ENCODE measurements at places on chromosomes 6 and 20.

DNA sequence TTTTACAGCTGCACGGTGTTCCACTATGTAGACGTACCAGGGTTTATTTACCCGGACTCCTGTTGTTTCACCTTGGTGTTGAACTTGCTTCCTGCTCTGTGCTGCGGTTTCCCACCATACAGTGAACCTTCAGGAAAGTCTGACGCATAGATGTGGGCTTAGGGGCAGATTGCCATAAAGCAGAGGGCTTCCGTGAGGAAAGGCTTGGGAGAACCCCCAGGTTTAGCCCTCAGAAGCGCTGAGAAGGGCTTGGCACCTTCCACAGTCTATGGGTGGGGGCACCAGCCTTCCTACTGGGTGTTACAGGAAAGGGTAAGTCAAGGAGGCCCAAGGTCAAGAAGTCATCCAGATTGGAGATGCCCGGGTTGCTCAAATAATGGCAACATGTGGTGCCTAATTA is 19.2 kb upstream of the MRPS18A start:
- no peak for DNase-seq

- no peak for DNase-seq
Observed at GRCh38 chr6:121652726-121653623, 217.5 kb downstream of the GJA1 start.

GRCh38 chr6:143744551-143745165 is 66.9 kb downstream of the PHACTR2 start:
- no peak for DNase-seq

GRCh38 chr20:45826381-45827019 is 612 bp downstream of the TNNC2 start:
- no peak for DNase-seq

- no peak for DNase-seq
Observed at GRCh38 chr20:19601126-19601810, 156.8 kb upstream of the RIN2 start.

GRCh38 chr6:68069921-68070710 is 565.0 kb upstream of the ADGRB3 start:
- no peak for DNase-seq

GRCh38 chr6:85354761-85355618 is 94.9 kb upstream of the NT5E start:
- no peak for DNase-seq

DNA sequence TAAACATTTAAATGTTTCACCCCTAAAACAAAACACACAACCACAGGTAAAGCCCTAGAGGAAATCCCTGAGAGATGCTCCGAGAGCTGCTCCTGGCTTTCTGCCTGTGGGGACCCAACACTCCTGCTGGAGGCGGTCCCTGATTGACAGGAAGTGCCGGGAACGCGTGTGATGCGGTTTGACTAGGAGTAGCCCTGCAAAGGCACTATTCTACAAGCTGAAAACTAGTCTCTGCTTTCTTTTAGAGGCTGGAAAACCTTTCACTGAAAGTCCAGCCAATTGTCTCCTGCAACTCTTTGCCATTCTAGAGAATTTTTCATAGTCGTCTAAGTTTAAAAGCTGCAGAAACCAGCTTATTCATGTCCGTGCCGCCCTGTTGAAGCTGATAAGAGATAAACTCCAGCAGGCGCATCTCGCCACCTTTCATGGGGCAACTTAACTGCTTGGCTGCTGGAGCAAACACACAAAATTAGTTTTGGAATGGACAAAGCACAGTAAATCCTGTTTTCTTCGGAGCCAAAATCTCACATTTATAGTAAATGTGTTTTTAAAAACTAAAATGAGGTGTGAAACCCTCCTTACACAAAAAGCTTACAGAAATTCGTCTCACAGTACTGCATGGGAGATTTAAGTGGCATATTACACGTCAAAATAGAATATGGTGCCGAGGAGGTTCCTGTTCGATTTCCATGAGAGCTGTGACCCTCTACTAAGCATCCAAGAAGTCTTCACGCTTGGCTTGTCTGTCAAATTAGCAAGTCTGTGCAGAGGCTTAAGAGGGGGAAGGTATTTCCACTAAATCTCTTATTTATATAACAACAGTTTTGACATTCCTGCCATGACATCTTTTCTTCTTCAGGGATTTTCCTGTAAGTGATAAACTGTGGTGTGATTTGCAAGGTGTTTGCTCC is 46.9 kb downstream of the DACT2 start:
- DNase-seq = no peak

GRCh38 chr6:64774881-64775280 is 932.1 kb downstream of the EYS start:
- no peak for DNase-seq

DNA sequence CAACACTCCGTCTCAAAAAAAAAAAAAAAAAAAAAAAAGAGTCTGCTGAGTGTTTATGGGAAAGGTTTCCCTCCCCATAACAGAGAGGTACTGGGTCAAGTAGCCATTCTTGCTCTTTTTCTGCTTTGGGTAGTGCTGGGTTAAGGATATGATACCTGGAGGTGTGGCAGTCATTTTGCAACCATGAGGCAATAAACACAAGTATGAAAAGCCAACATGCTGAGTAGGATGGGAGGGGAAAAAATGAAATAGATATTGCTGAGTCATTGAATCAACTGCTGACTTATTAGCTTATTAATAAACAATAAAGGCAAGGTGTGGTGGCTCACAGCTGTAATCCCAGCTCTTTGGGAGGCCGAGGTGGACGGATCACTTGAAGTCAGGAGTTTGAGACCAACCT is 2.3 kb upstream of the TOMM34 start:
- DNase-seq = no peak

GRCh38 chr6:93580446-93580845 is 161.1 kb upstream of the EPHA7 start:
- no peak for DNase-seq

DNA sequence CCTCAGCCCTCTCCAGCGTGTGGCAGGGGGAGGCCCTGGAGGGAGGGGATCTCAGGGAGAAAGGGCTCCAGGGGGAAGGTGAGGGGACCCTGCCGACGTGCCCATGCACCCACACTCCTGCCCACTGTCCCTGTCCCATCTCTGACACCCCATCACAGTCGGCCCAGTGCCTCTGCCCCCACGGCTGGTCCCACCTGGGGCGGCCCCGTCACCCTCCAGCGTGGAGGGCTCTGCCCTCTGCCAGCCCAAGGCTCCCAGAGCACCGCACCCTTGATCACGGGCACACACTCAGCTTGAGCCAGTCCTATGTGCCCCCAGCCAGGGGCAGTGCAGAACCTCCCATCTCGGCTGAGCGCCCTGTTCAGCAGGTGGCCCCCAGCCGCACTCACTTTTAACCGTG is 9.2 kb downstream of the SLC4A11 start:
- DNase-seq = no peak

- no peak for DNase-seq
Observed at GRCh38 chr6:45721665-45722064, 294.0 kb downstream of the CLIC5 start.

DNA sequence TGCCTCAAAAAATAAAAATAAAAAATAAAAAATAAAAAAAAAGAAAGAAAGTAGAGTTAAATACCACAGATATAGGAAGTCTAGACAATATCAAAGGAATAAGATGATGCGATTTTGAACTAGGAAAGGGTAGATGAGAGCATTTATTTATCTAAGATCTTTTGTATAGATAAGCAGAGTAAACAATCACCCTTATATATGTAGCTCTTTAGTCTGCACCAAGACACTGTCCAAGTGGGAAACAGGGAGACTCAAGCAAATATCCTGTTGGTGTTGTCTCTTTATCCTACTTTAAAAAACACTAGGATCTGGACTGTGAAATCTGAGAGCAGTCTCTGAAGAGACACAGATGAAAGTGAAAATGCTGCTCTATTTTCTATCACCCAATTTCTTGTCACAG is 587.0 kb upstream of the FLRT3 start:
- DNase-seq = no peak

GRCh38 chr6:105726902-105727655 is 324.2 kb upstream of the PREP start:
- DNase-seq = no peak

DNA sequence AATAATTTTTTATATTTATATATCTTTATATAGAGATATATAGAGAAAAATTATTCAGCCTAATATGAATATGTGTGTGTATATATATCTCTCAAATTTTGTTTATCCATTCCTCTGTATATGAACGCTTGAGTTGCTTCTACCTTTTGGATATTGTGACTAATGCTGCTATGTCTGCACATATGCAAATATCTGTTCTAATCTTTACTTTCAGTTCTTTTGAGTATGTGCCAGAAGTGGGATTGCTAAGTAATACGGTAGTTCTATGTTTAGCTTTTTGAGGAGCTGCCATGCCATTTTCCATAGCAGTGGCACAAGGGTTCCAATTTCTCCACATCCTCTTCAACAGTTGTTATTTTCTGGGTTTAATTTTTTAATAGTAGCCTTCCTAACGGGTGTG is 72.8 kb upstream of the CEP85L start:
- DNase-seq = no peak

DNA sequence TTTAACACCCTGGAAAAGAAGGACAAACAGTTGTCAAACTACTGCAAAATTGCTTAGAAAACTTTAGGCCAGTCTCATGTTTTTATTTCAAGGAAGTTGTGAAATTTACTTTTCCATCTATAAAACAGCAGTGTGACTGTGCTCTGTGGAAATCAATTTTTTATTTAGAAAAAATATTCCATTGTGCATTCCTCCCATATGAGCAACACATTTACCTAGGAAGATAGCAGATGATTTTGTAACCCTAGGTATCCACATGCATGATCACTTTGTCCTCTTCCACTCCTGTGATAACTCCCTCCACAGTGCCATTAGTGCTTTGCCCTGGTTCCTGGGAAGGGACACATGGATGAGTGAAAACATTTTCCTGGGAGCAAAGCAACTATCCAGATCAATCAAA is 70.0 kb upstream of the SHLD1 start:
- no peak for DNase-seq

- DNase-seq = no peak
Observed at GRCh38 chr6:39962831-39963230, 28.6 kb upstream of the MOCS1 start.

DNA sequence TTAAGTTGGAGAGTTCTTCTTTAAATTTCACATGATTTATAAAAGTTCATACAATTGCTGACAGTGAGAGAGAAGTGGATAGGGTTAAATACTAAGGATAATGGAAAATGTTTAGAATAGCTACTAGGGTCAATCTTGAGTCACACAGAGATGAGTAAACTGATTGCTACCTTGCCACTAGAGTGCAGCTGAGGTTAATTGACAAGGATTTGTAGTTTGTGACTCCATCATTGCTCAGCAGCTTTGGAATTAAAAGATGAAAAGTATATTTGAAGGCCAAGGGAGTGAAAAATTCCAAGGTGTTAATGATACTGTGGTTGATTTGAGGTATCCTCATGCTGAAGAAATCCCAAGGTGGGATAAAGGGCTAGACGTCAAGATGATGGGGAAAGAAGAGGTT is 524.0 kb downstream of the UTRN start:
- DNase-seq = no peak

DNA sequence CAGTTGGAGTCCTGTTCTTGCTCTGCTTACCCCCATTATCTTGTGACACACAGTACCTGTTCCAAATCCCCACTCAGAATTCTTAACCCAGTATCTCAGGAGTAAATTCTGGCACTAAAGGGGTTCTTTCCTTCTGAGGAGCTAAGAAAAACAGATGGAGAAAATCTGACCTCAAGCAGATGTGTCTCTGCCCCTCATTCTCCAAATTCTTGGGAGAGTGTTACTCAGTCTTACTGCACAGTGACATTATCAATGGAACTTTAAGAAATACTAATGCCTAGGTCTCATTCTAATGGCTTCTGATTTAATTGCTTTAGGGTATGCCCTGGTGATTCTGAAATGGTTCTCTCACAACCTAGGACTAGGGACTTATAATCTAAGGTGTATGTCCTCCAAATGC is 40.6 kb upstream of the PTPRK start:
- no peak for DNase-seq

DNA sequence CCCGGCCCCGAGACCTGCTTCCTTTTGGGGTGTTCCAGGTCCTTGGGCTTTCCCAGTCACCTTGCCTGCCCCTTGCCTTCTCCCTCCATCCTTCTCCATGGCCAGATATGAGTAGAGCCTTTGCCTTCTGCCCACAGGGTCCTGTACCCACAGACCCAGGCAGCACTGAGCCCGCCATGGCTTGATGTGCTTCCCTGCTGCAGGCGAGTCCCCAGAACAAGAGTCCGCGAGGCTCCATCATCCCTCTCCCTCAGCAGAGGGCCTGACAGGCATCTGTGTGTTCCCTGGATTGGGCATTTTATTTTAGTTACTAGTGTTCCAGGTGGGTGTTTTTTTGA is 21.9 kb downstream of the PYGB start:
- no peak for DNase-seq

DNA sequence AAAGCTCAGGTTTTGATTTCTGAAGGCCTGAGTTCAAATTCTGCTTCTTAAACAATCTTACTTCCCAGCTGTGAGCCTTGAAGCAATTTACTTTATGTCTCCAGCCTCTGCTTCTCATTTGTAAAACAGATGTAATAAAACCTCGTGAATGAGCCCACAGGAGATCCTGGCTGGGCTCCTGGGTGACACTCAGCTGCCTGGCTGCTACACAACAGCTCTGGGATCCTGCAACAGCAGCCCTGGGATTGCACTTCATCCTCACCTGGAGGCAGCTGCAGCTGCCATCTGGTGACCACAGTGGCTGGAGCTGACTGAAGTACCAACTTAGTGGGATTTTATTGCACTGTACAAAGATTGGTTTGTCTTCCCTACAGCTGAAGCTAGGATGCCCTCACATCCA is 98.6 kb downstream of the NDUFAF5 start:
- no peak for DNase-seq

DNA sequence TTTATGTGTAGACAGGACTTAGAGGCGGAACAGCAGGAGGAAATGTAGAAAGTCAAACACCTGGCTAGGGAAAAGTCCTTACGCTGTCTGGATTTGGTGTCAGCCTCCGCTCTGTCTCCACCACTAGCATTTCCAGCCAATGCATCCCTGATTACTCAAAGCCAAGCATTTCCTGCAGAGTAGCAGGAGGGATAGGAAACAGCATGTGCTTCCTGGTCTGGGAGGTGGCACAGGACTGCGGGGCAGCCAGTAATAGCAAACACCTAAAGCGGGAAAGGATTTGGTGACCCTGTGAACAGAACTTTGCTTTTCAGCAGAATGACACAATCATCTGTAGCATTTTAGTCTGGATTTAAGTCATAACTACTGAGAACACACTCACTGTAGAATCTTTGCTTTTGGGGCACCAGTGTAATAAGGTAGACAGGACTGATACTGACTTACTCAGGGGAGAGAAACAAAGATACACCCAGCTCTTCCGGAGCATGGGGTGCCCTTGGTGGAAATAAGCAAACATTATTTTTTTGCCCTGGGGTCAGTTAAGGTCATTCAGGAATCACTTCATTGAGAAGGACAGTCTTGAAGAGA is 133.3 kb upstream of the AHI1 start:
- no peak for DNase-seq

GRCh38 chr20:8309634-8310033 is 177.6 kb downstream of the PLCB1 start:
- no peak for DNase-seq
